ENCODE measurements at places on chromosomes 16 and 17.

- no peak for DNase-seq
These were observed 11.1 kb upstream of the RNF112 start for GRCh38 chr17:19399750-19400450.

DNA sequence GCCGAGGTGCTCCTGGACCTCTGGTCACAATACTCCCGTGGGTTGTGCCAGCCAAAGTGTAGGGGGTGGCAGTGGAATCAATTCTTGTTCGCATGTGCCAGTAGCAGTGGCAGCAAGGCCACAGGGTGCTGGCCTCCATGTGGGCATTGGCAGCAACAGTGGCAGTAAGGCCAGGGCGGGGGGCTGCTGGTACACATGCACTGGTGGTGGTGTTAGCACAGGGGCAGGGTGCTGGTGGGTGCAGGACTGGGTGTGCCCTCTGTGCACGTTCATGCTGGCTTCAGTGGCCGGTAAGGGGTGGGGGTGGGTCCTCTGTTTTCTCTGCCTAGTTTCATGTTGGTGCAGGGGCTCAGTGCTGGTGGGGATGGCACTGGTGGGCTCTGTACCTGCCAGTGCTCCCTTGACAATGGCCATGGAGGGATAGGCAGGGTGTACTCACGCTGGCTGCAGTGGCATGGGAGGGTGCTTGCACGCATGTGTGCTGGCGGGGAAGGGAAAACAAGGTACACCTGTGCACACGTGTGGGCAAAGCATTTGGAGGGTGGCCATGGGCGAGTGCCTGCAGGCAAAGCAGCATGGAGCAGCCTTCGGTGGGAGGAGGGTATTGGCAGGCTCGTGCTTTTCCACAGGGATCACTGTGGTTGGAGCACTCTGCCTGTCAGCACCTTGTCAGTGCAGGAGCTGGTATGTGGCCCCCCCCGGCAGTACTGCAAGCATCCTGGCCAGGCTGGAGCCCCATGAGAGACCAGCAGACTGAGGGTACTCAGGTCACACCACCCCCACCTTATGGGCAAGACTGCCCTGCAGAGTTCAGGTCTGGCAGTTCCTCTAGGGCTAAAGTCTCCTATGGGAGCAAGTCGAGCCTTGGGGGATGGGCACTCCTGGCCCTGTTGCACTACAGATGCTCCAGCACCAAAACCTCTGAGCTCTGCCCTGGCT lies 35.8 kb downstream of the NF1 start:
- DNase-seq, result no peak

DNA sequence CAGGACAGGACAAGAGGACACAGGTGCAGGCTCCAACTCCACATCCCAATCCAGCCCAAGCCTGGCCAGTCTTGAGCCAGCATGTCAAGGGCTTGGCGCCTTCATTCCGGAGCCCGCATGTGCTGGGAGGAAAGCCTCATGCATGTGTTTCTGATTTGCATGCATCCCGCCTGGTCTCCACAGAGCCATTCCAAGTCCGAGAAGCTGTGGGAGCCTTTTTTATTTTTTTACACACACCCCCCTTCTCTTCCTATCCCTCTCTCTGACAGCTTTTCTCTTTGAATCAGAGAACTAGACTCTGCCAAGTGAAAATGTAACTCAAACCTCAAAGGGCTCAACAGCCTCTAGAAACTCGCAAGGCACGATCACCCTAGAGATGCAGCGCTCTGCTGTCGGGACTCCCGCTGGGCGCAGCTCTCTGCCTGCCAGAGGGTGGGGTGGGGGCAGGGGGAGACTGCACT lies 45.1 kb downstream of the NOG start:
- no peak for DNase-seq

GRCh38 chr16:83365166-83365565 lies 442.6 kb upstream of the HSBP1 start:
- no peak for DNase-seq

DNA sequence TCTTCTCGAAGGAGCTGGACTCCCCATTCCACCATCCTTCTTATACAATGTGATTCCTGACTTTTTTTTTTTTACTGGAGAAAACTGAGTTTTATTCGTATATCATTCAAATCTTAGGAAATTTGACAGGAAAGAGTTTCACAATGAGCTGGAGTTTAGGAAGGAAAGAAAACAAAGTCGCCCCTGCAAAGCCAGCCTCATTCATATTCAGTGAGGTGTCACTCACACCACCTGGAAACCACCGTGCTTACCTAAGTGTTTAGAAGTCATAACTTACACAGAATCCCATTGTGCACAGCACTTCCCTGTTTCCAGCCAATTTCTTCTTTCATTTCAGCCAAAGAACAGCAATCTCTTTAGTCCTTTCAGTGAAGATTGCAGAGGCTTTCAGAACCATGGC lies 90.3 kb upstream of the CHMP6 start:
- no peak for DNase-seq

- no peak for DNase-seq
These were observed 560.2 kb downstream of the TOX3 start for GRCh38 chr16:51986717-51987116.

DNA sequence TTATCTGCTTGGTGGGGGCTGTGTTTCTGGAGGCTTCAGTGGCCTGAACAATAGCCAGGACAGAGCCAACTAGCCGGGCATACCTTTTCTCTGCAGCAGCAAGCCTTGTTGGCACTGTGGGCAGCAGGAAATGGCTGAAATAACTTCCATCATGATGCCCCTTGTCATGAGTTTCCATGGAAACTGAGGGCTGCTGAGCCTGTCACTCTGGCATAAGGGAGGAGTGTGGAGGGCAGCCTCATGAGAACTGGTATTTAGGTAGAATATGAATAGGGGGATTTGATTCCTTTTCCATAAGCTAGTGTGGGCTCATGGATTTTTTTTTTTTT lies 39.4 kb downstream of the PLCG2 start:
- no peak for DNase-seq

- no peak for DNase-seq
These were observed 14.3 kb downstream of the SLC16A3 start for GRCh38 chr17:82242977-82243647.

DNA sequence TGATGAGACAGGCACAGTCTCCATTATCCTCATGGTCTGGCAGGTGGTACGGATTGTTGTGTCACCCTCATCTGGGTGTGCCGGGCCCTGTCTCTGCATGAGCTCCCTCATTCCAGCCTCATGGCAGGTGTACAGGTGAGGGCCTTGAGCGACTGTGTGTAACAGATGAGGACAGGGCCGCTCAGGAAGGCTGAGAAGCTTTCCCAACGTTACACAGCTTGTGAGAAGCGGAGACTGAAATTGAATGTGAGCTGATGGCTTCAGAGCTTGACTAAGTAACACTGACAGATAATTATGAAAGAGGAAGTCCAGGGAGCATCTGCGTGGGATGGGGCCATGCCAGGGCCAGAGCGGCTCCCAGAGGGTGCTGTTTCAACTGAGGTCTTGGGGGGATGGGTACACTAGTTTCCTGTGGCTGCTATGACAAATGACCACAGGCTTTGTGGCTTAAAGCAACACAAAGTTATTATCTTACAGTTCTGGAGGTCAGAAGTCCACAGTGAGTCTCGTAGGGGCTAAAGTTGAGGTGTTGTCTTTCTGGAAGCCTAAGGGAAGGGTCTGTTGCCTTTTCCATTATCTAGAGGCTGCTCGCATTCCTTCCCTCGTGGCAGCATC lies 36.7 kb downstream of the CMIP start:
- peak; percentile 49 for DNase-seq

All from ascending aorta (tissue), 2 donors.